ENCODE measurements at places on chromosomes 11 and 22.

GRCh38 chr11:89346601-89347000, 144.6 kb downstream of the NOX4 start:
- DNase-seq: no peak

DNA sequence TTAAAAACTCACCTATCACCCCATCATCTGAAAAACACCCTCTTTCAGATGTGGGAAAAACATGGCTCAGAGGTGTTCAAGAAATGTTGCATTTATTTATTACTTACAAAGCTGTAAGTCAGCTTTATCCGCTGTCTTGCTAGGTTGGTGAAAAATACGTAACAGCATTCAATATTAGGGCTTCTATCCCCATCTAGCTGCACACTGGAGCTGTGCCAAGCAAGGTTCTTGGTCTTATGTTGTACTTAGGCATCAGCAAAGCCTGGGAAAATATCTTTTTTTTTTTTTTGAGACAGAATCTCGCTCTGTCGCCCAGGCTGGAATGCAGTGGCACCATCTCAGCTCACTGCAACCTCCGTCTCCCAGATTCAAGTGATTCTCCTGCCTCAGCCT, 7.5 kb downstream of the SERPING1 start:
- no peak for DNase-seq

DNA sequence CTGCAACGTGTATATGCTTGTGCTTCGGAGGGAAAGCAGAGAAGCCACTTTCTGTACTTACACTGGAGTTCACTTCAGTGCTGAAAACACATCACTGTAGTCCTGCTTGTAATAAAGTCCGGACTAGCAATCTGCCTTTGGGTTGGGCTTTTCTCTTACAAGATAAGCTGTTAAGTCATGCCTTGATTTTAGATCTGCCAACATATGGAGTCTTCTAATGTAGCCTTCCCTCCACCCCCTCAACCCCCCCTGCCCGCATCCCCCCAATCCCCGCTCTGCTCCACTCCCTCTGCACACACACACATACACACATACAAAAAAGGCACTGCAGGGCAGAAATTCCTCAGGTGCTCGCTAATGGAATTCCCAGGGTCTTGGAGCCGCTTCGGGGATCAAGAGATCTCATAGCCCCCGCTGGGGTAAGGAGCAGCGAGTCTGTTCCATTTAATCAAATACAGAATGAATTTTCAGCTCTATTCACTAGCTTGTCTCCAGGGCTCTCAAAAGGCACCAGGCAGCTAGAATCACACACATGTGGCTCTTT, 3.4 kb downstream of the CDON start:
- DNase-seq: no peak

DNA sequence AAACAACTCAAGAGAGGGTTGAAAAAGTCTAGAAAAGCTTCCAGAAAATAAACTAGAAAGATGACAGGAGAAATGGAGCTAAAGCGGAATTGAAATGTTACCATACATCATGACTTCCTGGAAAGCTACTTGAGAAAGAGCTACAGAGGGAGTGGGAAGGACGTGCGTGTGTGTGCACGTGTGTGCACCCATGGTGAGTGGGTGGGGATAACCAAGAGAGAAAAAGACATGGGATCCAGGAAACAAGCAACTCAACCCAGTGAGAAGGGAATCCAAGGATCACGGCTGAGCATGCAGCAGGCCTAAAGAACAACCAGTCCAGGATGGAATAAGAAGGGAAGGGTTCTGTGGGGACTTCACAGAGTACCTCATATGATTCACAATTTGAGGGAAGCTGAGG, 21.6 kb downstream of the APOL1 start:
- no peak for DNase-seq

- no peak for DNase-seq
These were observed 12.5 kb downstream of the PLA2G6 start for GRCh38 chr22:38169116-38169515.

- DNase-seq: no peak
These were observed 25.8 kb downstream of the TNRC6B start for GRCh38 chr22:40203572-40203971.

- no peak for DNase-seq
These were observed 2.2 kb downstream of the PLA2G3 start for GRCh38 chr22:31138126-31138525.

DNA sequence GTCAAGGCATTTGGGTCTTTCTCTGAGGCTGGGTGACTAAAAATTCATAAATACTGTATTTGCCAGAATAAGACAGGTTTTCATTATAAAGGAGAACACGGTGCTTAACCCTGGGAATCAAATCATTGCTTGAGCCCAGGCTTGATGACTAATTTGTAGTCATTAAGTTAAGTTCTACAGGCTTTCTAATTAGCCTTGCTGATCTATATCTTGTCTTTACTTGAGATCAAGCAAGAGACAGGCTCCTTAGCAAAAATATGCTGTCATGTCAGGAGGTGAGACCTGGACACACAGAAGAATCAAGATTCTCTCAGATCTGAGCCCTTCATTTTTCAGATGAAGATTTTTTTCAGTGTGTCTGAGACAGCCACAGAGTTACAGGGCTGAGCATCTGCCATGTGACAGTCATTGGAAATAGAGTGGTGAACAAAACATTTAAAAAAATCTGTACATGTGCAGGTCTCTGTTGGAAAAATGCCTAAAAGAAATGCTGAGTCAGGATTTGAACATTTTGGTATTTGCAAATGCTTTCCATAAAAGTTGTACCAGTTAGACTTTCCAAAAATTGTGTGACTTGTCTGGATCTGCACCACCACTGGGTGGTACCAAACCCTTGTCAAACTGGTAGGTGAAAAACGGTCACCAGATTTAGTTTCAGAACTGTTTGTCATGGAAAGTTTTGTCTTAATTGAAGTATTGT, 14.6 kb downstream of the ACAT1 start:
- no peak for DNase-seq

- no peak for DNase-seq
These were observed 207.7 kb downstream of the CEP164 start for GRCh38 chr11:117535201-117535849.

DNA sequence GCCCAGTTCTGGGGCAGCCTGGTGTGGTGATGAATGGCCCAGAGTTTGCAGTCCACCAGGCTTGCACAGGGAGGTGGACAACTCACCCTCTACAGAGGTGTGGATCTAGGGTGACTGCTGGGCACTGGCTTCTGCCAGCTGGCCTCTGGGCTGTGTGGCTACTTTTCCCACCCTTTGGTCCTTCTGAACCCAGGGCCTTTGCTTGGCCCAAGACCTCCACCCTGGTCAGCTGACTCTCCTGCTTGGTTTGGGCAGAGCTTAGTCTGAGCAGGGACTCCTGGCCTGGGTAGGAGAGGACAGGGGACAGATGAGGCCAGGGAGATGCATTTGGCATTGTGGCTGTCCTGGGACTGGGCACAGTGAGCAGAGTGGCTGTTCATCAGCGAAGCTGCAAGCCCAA, 83.0 kb upstream of the SHANK2 start:
- DNase-seq: no peak

DNA sequence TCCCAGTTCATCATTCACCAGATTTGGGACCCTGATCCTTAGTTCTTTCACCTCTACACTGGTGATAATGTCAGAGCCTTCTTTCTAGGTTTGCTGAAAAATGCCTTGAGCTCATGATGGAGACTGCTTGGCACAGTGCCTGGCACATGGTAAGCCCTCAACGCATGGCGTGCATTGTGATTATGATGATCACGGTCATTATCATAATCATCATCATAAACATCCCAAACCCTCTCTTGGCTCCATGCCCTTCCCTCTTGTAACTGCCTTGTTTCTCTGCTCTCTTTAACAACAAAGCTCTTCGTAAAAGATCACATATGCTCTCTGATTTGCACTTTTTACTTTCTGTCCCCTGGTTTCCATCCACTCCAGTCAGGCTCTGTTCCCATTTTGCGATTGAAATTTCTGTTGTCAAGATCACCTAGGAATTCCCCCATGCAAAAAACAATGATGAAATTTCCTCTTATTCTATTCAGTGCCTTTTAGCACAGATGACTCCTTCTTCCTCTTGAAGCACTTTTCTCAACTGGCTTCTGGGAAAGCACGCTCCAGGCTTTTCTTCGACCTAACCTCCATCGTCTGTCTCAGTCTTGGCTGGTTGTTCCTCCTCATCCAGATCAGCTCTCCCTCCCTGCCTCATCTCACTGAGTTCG, 479.1 kb downstream of the OPCML start:
- DNase-seq: no peak

GRCh38 chr11:112670806-112671570, 290.2 kb upstream of the NCAM1 start:
- no peak for DNase-seq

DNA sequence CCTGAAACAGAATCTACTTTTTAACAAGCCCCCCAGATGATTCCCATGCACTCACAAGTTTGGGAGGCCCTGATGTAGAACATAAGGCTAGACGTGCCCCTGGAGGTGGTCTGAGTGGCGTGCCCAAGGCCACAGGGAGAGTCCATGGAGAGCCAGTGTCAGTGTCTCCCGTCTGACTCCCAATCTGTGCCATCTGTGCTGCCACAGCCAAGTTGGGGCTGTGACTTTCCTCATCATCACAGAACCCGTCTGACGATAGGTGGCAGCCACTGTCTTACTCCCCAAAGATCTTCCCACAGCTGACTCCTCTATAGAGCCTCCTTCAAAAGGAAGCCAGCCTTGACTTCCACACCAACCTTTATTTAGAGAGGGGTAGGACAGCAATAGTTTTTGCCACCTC, 470.5 kb downstream of the SOX6 start:
- DNase-seq: no peak

DNA sequence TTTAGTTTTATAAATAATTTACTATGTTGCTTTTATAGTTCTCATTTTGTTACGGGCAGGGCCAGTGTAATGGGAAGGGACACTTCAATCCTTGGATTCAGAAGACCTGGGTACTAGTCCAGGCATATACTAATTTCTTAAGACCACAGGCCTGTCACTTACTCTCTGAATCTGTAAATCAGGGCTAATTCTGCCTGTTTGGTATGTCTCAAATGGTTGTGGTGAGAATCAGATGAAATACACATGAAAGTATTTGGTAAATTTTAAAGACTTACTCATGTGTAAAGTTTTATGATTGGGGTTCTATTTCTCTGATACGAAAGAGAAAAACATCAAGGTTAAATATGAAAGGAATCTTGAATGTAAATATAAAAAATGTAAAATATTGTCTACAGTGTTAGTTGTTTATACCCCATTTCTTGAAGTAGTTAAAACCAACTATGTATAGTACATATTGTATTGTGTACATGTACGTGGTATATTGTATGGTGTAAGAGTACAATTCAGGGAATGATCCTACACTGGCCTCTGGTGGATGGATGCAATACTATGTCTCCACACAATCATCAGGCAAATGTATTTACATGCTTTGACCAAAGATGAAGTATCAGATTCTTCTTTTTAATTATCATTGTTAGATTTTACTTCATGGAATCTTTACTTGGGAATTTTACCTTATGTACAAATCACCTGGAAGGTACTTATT, 24.5 kb upstream of the RAG2 start:
- DNase-seq: no peak

GRCh38 chr22:37148031-37148651, 1.6 kb downstream of the IL2RB start:
- no peak for DNase-seq

- no peak for DNase-seq
These were observed 2.2 kb upstream of the SCT start for GRCh38 chr11:629237-629583.

- DNase-seq: no peak
These were observed 83.2 kb downstream of the ZNF280B start for GRCh38 chr22:22425356-22425755.

DNA sequence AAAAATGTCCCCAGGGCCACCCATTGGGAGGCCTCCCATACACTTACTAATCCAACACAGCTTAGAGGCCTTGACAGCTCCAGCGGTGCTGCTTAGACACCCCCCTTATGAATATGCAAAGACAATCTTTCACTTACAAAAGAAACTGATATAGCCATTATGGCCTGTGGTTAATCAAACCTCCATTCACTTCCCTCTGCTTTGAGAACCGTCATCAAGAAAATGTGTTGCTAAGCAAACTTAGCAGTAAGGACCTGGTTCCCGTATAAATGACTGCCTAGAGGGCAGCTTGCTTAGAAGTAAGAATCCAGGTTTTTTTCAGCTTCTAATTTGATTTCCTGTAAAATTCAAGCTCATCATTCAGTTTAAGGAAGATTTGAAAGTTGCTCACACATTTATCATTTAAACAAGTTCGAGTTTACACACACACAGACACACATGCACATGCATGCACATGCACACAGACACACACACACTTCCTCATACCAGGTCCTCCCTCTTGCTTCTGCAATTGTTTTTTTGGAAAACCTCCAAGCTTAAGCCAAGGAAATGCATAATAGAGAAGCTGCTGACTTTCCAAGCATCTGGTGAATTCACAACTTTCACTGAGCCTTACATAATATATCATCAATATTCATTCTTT, 137.7 kb upstream of the BLID start:
- DNase-seq: no peak

DNA sequence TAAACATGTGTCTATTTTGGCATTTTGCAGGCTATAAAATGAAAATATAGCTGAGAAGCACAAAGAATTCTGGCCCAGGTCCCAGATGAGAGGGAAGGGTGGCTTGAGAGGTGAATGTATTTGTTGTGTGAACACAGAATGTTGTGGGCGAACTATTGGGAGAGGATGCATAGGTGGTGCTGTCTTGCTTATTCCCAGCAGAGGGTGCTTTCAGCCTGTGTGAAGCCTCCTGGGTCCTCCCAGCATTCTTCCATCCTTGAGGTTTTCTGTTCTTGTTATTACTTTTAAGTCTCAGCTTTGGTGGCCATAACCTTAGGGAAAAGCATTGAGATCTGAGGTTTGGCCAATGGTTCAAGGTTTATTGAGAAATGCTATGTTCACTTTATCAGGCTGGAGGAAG, 108.7 kb upstream of the SNX19 start:
- DNase-seq: no peak

DNA sequence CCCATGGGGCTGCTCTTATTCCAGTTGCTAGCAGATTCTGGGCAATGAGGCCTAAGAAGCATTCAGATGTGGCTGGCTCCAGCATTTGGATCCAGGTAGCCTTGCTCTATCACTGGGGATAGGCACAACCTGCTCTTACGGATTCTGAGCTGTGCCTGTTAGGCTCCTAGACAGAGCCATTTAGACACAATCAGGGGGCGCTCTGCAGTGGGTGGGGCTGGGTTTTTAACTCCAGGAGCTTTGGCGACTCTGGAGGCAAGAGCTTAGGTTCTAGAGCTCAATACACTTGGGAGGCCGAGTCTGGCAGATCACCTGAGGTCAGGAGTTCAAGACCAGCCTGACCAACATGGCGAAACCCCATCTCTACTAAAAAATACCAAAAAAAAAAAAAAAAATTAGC, 32.0 kb downstream of the KCNC1 start:
- DNase-seq: no peak

- no peak for DNase-seq
These were observed 19.7 kb downstream of the ZNF195 start for GRCh38 chr11:3359092-3359824.

- DNase-seq: no peak
These were observed 40.3 kb upstream of the E2F8 start for GRCh38 chr11:19281041-19281440.

GRCh38 chr22:33631777-33632176, 288.5 kb downstream of the LARGE1 start:
- no peak for DNase-seq
